ENCODE measurements at places on chromosomes 12 and 14. TPM values are rescaled to one million over a fixed set of nuclear protein-coding genes. Genes with fewer than 3 reads are reported as not detected.
A peak's percentile ranks its signal among the peaks of the same experiment; 100 is the strongest.

DNA sequence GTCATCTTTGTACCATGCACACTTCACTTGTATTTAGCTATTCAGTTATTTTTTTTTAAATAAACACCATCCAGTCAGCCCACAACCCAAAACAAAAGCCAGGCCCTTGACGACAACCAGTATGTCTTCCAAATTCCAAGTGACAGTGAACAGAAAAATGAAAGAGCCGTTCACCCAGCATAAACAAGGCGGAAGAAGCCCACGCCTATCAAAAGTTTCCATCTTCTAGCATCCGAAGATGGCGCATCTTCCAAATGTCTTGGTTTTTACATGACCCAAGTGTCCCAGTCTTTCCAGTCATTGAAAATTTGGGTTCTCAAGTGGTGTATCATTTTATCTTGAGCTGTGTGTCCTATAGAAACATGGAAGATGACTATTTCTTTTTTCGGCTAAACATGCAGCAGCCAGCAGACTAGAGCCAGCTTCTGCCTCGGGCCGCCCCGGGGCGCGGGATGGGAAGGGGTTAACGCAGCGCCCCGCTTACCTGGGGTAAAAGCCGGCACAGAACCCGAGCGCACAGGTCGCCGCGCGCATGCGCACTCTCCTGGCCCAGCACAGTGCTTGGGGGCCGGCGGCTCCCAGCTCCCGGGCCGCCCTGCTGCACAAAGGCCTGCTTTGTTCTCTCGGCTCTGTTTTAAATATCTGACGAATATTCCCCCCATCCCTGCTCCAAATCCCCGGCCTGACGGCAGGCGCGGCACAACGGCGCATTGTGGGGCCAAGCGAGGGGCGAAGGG is 164.8 kb downstream of the ZFP36L1 start:
- no peak for DNase-seq

GRCh38 chr12:28088566-28089272 is 101.5 kb upstream of the CCDC91 start:
- DNase-seq: no peak

- DNase-seq: no peak
Observed at GRCh38 chr14:85444635-85445034, 85.3 kb upstream of the FLRT2 start.

DNA sequence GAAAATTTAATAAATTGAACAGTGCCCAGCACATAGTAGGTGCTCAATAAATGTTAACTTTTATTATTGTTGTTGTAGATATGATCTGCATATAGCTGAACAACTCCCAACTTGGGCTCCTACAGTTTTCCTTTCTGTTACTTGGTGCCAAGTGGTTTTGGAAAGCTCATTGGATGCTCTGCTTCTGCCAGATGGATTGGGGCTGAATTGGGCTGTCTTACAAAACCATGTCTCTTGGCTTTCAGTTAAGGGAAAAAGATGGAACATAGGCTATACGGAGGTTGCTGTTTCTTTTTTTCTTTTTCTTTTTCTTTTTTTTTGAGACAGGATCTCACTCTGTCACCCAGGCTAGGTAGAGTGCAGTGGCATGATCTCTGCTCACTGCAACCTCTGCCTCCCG is 140.7 kb upstream of the PWP1 start:
- no peak for DNase-seq

DNA sequence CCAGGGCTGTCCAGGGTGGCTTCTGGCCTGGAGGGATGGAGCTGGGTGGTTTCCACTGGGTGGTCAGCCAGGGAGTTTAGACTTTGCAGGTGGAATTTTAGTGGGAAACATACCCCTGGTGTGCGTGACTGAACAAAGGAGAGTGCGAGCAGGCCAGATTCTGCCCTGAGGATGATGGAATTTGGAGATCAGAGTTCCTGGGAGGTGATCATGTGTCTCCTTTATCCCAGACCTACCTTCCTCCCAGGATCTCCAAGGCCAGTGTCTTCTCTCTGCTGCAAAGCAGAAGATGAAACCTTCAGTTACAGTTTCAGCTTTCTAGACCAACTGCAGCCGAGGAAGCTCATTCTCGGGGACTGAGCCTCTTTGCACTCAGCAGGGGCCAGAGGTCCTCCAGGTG is 33.2 kb downstream of the RPH3A start:
- no peak for DNase-seq

GRCh38 chr12:25752710-25753309 is 199.7 kb upstream of the LMNTD1 start:
- no peak for DNase-seq

- DNase-seq: no peak
Observed at GRCh38 chr12:132517740-132518100, 27.8 kb downstream of the FBRSL1 start.

DNA sequence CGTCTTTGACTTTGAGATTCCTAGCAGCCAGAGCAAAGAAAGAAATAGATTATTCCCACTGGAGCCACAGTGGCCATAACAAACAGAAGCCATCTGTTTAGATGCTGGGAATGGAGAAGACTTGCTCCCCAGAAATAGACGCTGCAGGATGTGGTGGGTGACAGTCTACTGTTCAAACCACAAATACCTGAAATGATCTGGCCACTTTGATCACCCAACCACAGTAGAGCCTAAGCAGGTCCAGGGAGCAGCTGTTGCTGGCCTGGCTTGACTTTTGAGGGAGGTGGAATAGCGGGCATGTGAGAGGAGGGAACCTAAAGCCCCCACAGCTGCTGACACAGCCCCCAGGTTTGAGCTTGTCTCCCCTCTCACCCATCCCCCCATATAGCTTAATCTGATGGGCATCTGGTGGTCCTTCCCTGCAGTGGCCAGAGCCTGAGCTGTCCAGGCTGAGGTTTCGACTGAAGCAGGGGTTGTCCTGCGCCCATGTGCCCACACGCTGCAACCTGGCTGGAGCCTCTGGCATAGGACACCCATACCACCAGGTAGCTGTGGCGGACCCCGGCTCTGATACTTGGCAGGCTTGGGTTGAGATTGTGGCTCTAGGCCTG is 38.7 kb downstream of the SH2B3 start:
- peak; percentile 84 for DNase-seq

DNA sequence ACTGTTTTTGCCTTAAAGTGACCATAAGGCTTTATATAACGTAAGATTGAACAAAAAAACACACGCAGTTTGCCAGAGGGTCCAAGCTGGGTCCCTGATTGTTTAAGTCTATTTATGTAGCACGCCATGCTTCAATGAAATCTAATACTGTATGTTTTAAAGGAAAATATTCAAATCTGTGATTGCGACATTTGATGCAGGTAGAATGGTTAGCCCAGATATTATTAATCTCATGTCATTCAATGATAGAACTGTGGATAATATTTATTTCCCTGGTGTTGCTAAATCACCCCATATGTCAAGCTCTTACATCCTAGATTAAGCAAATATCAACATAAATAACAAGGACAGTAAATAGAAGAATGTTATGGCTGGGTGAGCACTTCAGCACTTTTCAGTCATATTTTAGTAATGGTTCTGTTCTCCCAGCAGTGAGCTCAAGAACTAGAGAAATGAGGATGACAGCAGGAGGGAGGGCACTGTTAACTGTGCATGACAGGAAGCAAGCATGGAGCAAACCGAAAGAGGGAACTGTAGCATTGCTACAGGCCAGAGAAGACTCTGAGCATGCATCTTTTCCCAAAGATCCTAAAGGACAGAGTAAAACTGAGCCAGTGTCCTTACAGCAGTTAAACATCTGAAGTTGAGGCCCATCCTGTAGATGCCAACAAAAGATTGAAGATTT is 465.7 kb upstream of the MGAT4C start:
- no peak for DNase-seq

DNA sequence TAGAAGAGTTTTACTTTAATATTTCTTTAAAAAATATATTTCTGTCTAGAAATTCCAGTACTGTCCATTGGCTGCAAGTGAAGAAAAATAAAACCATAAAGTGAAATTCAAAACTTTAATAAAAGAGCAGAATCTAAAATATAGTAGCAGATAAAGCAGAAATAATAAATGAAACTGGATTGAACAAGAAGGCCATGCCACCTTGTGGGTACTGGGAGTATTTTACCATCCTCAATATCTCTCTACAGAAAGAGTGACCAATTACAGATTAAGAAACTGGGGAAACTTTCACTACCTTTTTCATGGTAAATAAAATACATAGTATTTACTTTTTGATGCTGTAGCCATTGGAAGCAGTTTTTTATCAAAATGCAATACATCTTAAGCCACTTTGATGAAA is 220.5 kb downstream of the BCAT1 start:
- no peak for DNase-seq

FOXN4 gene
- total RNA-seq: not detected

UNC79 gene
- not detected for total RNA-seq

DIO2 gene
- not detected for total RNA-seq

ACVRL1 gene
- not detected for total RNA-seq

CBLN3 gene
- total RNA-seq: 7.1 TPM

PSME2 gene
- total RNA-seq: 623 TPM

Measured in activated CD8-positive, alpha-beta memory T cell treated with anti-CD3 and anti-CD28 coated beads, Interleukin-2, amount 10 ng/mL, durations not matched to agents 7 days and 5 days (primary cell).